ENCODE measurements at places on chromosomes 6 and 20.

- DNase-seq: no peak
These were observed 731.0 kb downstream of the EPHA7 start for GRCh38 chr6:92688342-92688741.

DNA sequence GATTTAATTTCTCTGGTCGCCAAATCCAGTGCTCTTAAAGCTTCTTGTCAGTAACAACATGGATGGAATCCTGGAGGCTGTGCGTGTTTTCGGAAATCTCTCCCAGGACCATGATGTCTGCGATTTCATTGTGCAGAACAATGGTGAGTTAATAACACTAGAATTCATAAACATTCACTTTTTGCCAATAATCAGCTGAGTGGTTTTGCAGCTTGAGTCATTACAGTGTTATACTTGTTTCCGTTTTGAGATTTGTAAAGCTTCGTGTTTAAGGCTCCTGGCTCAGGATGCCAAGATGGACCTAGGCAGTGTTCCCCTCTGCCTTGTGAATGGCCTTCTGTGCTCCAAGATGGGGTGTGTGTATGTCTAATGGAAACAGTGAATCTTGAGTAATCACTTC is 113.8 kb downstream of the ARMC2 start:
- no peak for DNase-seq

DNA sequence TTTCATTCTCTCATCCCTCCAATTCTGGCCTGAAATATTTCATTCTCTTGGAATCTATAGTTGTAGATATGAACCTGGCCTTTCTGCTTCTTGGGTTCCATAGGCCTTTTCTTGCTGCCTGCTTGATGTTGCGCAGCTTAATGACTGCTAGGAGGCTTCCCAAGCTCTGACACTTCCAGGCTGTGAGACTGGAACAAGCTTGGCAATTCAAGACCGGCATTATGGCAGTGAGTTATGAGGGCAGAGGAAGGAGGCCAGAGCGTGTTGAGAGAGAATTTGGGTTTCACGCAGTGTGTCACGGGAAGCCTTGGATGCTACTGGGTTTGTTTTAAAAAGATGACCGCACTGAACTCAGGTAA is 948 bp upstream of the DNAJC5 start:
- no peak for DNase-seq

DNA sequence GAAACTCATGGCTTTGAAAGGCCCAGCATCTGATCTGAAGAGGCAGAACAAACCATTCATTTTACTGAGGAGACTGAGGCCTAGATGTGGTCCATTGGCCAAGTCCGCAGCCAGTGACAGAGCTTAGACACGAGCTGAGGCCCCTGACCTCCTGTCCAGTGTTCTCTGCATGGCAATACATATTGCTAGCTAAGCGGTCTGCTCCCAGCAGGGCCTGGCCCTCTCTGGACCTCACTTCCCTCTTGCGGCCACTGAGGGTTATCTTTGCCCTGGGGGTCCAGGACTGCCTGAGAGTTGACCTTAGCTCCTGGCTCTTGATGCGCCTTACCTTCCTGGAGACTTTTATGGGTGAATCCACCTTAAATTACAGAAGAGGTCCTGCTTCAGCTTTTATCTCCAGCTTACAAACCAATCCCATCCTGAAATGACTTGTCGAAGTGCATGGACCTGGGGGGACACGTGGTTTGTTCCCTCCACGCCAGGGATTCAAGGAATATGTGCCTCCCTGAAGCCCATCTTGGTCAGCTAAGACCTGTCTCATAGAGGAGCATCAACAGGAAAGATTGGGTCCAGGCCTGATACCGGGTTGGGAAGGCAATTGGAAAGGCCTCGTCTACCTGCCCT is 75.6 kb downstream of the CNBD2 start:
- DNase-seq: no peak

DNA sequence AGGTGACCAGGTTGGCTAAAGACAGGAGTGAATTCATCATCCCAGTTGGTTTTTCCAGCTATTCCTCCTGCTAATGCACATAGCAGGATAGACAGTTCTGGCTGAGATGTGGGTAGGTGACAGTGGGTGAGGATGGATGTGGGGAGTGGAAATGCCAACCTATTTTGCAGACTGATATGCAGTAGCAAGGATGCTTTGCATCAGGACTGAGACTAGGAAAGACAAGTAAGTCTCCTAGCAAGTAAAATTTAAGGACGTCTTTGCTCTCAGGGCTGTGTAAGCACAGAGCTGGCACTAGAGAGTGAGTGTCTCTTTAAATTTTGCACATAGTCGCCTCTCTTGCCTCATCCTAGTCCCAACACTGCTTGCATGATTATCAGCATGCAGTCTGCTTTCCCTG is 368.1 kb upstream of the PLCB4 start:
- DNase-seq: no peak

GRCh38 chr20:2741463-2741862 is 48.9 kb downstream of the EBF4 start:
- DNase-seq: no peak

DNA sequence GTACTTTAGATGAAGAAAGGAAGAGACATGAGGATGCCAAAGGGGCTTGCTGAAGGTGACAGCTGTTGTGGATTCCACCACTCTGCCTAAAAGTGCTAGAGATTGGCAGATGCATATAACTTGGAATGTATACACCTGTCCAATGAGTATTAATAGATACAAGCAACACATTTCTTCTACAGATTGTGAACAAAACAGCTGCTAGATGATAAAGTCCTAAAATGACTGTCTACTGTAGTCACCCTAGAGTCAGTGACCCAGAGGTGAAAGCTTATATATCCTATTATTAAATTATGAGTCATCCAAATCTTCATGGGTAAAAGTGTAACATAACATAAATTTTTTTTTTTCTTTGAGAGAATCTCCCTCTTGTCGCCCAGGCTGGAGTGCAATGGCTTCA is 5.2 kb downstream of the RNF217 start:
- no peak for DNase-seq

DNA sequence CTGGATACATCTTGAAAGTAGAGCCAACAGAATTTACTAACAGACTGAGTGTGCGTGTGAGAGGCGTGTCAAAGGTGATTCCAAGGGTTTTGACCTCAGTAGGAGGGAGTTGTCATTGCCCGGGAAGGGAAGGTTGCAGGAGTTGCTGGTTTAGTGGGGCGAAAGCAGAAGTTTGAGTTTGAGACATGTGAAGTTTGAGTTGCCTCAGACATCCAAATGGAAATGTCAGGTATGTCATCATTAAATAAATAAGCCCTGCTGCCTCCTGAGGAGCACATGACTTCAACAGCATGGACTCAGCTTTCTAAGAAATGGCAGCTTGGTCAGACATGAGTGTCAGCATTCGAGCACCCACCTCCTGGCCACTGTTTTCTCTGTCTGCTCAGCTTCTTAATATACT is 26.6 kb upstream of the TGM2 start:
- DNase-seq: no peak

DNA sequence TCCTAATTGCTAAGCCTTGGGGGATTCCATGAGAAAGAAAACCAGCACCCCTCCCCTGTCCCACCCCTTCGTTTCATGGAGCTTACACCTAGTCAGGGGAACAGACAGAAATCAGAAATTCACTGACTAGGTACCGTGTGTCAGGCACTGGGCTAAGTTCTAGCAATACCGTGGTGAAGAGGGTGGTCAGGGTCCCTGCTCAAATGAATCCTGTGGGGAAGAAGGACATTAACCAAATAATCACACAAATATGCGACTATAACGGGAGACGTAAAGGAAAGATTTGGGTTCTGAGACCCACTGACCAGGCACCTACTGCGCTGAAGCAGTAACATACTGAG is 65.1 kb upstream of the TOP1 start:
- DNase-seq: no peak

DNA sequence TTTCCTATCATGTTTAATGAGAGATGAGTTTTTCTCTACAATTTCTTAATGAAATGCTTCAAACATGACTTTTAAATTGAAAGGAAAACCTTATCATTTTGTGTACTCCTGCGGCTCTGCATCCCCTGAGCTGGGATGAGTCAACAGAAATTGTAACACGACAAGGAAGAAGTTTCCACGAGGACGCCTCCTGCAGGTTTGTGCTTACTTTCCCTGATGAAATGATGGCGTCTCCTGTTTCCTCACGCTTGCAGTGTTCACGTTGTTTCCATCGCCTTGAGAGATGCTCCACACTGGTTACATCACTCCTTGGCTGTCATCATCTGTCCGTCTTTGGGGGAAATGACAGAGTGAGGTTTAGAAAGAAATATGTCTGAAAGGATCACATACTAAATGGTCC is 233.7 kb upstream of the ZFP64 start:
- no peak for DNase-seq
